ENCODE measurements at places on chromosomes 3 and 15.

DNA sequence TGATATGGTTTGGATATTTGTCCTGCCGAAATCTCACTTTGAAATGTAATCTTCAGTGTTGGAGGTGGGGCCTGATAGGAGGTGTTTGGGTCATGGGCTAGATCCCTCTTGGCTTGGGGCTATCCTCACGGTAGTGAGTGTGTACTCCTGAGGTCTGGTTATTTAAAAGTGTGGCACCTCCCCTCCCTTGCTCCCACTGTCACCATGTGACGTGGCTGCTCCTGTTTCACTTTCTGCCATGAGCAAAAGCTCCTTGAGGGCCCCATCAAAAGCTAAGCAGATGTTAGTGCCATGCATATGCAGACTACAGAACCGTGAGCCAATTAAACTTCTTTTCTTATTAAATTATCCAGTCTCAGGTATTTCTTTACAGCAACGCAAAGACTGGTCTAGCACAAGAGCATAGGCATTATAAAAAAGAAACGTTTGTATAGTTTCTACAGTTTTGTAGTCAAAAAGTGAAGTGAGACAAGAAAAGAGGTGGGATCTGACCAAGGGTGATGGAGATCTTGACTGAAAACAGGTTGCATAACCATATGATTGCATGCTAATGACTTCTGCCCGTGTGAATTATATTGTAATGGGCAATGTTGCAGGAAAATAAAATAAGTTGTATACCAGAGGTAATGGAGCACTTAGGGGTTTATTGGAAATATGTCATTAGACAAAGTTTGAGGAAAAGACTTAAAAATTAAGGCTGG, 28.5 kb upstream of the CLASP2 start:
- H3K4me3 ChIP-seq, result no peak overlapping the region
- no peak for DNase-seq
- no peak overlapping the region for H3K27ac ChIP-seq
- no peaks in the 10 kb centered on the region for H3K36me3 ChIP-seq
- H3K27me3 ChIP-seq, result no peaks in the 10 kb centered on the region
- no peaks in the 10 kb centered on the region for H3K4me1 ChIP-seq

GRCh38 chr3:185728630-185729336, 96.1 kb downstream of the IGF2BP2 start:
- peaks cover 23% of the 10 kb centered on the region for H3K4me1 ChIP-seq
- H3K4me3 ChIP-seq, result no peak overlapping the region
- H3K27me3 ChIP-seq, result no peaks in the 10 kb centered on the region
- H3K27ac ChIP-seq, result no peak overlapping the region
- peak; percentile 81 for DNase-seq
- H3K36me3 ChIP-seq, result no peaks in the 10 kb centered on the region

- no peak overlapping the region for H3K4me3 ChIP-seq
- no peaks in the 10 kb centered on the region for H3K4me1 ChIP-seq
- no peak for DNase-seq
- H3K27ac ChIP-seq, result no peak overlapping the region
- no peaks in the 10 kb centered on the region for H3K27me3 ChIP-seq
- no peaks in the 10 kb centered on the region for H3K36me3 ChIP-seq
These were observed 42.8 kb upstream of the RPL35A start for GRCh38 chr3:197907196-197907595.

GRCh38 chr15:41689834-41690233, 29.6 kb downstream of the MGA start:
- no peaks in the 10 kb centered on the region for H3K4me1 ChIP-seq
- H3K4me3 ChIP-seq, result no peak overlapping the region
- no peak for DNase-seq
- H3K36me3 ChIP-seq, result no peaks in the 10 kb centered on the region
- H3K27ac ChIP-seq, result no peak overlapping the region

DNA sequence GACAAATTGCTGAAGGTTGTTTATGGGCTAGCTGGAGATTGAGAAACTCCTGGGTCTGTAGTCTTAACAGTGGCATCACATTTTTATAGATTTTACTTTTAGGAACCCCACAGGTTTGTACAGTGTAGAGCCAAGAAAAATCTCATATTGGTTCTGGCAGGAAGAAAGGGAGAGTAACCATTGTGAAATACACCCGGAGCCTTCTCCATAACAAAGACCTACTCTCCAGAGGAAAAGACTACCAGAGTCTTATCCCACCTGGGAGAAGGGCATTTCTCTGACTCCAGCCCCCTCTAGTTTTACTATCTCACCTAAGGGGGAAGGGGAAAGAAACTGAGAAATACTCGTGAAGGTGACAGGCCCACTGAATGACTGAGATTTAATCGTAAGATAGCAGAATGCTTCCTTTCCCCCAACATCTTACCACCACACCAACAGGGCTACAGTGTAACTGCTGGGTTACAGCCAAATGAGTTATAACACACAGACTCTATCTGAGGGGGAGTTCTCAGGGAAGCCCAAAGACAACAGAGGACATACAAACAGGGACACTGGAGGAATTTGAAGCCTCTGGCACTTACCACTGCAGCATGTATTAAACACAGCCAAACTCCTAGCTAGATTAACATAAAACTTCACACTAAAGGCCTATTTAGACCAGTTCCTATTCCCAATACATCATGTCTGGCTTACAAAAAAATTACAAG, 56.1 kb downstream of the SYN2 start:
- H3K27me3 ChIP-seq, result no peaks in the 10 kb centered on the region
- no peak for DNase-seq
- no peaks in the 10 kb centered on the region for H3K4me1 ChIP-seq
- no peaks in the 10 kb centered on the region for H3K36me3 ChIP-seq
- no peak overlapping the region for H3K27ac ChIP-seq

DNA sequence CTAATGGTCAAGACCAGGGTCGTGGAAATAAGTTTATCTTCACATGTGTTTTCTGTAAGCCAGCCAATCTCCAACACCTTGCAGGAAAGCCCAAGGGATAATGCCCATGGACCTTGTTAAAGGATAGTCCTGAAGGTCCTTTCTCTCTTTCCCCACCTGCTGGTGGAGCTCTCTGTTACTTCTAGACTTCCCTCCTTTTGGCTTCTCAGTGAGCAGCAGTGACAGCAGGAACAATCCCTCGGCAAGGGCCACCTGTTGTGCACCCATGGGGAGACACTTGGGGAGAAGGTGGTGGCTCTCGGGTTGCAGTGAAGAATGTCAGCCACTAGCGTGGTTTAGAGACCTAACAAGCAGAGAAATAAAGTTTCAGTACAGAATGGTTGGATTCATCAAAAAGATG, 84.0 kb upstream of the OSBPL11 start:
- H3K27me3 ChIP-seq, result no peaks in the 10 kb centered on the region
- H3K4me1 ChIP-seq, result no peaks in the 10 kb centered on the region
- no peak overlapping the region for H3K4me3 ChIP-seq
- no peaks in the 10 kb centered on the region for H3K36me3 ChIP-seq
- no peak overlapping the region for H3K27ac ChIP-seq

All from trophoblast cell (in vitro differentiated cells and primary cell).